ENCODE measurements at places on chromosomes 4 and X. TPM values are rescaled to one million over a fixed set of nuclear protein-coding genes. Genes with fewer than 3 reads are reported as not detected.

DNA sequence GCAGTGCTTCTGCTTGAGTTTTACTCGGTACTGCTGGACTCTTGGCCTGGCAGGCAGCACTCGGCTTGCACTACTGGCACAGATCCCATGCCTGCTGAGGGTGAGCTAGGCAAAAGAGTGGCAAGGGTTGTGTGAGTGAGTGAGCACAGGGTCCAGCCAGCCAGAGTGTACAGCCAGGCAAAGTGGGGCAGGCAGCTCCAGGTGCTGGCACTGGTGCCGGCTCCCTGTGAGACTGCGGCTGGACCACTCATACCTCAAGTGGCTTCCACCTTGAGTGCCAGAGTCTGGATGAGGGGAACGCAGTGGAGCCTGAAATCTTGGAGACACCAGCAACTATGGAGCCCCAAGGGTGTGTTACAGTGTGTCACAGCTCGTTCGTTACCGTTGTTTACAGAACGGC lies 1451.9 kb upstream of the AGA start:
- no peak overlapping the region for H3K4me3 ChIP-seq
- H3K27ac ChIP-seq, result no peak overlapping the region
- no peak for DNase-seq
- no peaks in the 10 kb centered on the region for H3K36me3 ChIP-seq

MAP7D2 gene
- total RNA-seq, result 0.09 TPM

- no peaks in the 10 kb centered on the region for H3K36me3 ChIP-seq
- DNase-seq, result no peak
- no peaks in the 10 kb centered on the region for H3K27me3 ChIP-seq
- H3K4me3 ChIP-seq, result no peak overlapping the region
- no peaks in the 10 kb centered on the region for H3K4me1 ChIP-seq
- H3K27ac ChIP-seq, result no peak overlapping the region
Observed at GRCh38 chr4:187840814-187841213, 154.8 kb upstream of the ZFP42 start.

DNA sequence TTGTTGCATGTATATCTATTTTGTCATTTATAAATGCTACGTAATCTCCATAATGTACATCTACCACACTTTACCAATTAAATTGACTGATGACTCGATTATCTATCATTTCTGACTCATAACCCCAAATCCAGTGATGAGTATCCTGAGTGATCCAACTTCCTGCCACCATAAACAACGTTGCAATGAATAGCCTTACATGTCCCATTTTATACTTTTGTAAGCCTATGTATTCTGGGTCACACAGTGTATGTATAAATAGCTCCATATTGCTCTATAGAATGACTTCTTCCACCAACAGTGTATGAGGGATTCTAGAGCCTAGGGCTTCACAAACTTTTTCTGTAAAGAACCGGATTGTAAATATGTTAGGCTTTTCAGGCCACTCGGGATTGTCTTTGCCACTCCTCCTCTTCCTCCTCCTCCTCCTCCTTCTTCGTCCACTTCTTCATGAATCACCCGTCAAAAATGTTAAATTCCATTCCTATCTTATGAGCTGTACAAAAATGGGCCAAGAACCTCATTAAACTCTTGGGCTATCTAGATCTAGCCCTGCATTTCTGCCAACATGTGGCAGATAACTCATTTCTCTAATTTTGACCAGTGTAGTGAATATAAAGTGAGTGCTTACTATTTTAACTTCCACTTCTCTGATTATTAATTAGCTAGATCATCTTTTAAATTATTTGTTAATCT lies 672.2 kb upstream of the AMOT start:
- no peak for DNase-seq
- no peaks in the 10 kb centered on the region for H3K4me1 ChIP-seq
- H3K4me3 ChIP-seq, result no peak overlapping the region
- no peaks in the 10 kb centered on the region for H3K27me3 ChIP-seq
- H3K27ac ChIP-seq, result no peak overlapping the region

JCHAIN gene
- 1.6 TPM for total RNA-seq

- H3K27me3 ChIP-seq, result no peaks in the 10 kb centered on the region
- no peak for DNase-seq
- H3K4me1 ChIP-seq, result peaks cover 7% of the 10 kb centered on the region
Observed at GRCh38 chr4:101229116-101229515, 118.2 kb downstream of the PPP3CA start.

NR0B1 gene
- total RNA-seq, result not detected

TRPC5OS gene
- not detected for total RNA-seq

DNA sequence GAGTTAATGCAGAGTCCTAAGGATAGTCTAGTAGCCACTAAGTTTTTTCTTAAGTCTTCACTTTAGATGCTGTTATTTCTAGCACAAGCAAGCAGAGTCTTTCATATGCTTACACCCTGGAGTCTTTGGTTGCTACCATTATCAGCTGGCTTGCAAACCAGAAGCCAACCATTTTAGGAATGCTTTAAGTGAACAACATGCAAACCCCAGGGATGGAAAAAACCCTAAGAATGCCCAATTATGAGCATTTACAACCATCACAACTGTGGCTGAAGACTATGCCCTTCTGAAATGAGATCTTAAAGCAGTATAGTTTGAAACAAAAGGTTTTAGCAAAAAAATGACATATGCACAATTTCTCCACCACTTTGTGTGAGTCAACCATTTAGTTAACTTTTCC lies 6.6 kb downstream of the MID1IP1 start:
- H3K27ac ChIP-seq, result no peak overlapping the region
- DNase-seq, result no peak
- H3K36me3 ChIP-seq, result no peaks in the 10 kb centered on the region
- peaks cover 17% of the 10 kb centered on the region for H3K4me1 ChIP-seq

NPY1R gene
- total RNA-seq, result not detected

DNA sequence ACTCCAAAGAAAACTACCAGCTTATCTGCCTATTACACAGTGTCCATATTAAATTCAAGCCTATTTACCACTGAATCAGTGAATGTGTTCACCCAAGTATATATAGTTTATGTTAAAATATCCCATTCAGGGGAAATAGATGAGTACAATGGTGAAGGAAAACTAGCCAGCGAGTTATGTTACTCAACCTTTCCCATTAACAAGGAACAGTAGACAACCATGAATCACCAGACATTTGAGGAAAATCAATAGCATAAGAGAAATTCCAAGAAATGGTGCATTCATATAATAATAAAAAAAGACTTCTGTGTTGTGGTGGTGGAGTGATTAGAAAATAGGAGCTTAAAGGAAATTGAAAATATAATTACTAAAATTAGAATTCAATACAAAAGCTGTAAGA lies 21.3 kb downstream of the IQCM start:
- H3K4me1 ChIP-seq, result no peaks in the 10 kb centered on the region
- H3K27ac ChIP-seq, result no peak overlapping the region
- H3K36me3 ChIP-seq, result no peaks in the 10 kb centered on the region
- DNase-seq, result no peak

DNA sequence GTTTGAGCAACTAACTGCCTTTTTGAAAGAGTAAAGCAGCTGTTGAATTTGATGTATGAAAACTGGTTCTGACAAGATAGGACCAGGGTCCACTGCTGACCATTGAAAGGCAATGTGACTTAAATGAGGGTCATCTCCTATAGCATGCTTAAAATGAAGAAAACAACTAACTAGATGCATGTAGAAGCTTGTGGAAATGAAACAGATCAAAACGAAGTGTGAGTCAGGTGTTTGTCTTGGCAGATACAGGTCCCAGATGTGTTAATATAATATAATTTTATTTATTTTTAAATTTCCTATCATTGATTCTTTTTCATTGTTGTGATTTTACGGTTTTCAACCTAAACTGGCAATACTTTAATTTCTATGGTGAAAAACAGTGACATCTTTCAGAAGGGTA lies 83.6 kb downstream of the ATOH1 start:
- no peaks in the 10 kb centered on the region for H3K4me1 ChIP-seq
- no peak overlapping the region for H3K4me3 ChIP-seq
- no peaks in the 10 kb centered on the region for H3K36me3 ChIP-seq
- no peak overlapping the region for H3K27ac ChIP-seq
- H3K27me3 ChIP-seq, result no peaks in the 10 kb centered on the region
- no peak for DNase-seq

GRCh38 chr4:94722748-94723147 lies 35.0 kb upstream of the BMPR1B start:
- no peaks in the 10 kb centered on the region for H3K27me3 ChIP-seq
- H3K27ac ChIP-seq, result no peak overlapping the region
- no peaks in the 10 kb centered on the region for H3K36me3 ChIP-seq

DNA sequence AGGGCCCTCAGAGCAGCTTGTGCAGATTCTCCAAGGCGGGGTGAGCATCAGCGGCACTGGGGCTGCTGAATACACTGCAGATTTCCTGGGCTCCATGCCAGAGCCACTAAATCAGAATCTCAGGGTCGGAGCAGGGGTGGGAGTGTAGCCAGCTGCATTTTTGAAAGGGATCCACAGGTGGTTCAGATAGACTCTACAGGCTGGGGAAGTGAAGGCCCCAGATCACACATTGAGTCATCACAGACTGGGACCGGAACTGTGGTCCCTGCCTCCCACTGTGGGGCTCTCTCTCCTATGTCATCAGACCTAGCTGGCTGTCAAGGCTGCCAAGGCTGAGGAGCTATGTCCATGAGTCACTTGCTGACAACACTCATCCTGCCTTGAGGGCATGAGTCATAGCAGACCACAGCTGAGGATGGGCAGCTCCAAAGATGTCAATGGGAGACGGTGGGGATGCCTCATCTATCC lies 162.3 kb upstream of the MAMLD1 start:
- H3K36me3 ChIP-seq, result no peaks in the 10 kb centered on the region
- peak; percentile 6 for DNase-seq
- H3K27ac ChIP-seq, result no peak overlapping the region
- no peak overlapping the region for H3K4me3 ChIP-seq
- no peaks in the 10 kb centered on the region for H3K4me1 ChIP-seq

- H3K27ac ChIP-seq, result no peak overlapping the region
- H3K4me3 ChIP-seq, result no peak overlapping the region
- no peaks in the 10 kb centered on the region for H3K27me3 ChIP-seq
- peaks cover 4% of the 10 kb centered on the region for H3K4me1 ChIP-seq
Observed at GRCh38 chr4:10730590-10730989, 46.0 kb upstream of the CLNK start.

GRCh38 chrX:80799584-80799983 lies 10.1 kb downstream of the BRWD3 start:
- no peak for DNase-seq
- no peaks in the 10 kb centered on the region for H3K4me1 ChIP-seq
- H3K27ac ChIP-seq, result no peak overlapping the region
- no peaks in the 10 kb centered on the region for H3K27me3 ChIP-seq

TMEM47 gene
- total RNA-seq, result not detected

DNA sequence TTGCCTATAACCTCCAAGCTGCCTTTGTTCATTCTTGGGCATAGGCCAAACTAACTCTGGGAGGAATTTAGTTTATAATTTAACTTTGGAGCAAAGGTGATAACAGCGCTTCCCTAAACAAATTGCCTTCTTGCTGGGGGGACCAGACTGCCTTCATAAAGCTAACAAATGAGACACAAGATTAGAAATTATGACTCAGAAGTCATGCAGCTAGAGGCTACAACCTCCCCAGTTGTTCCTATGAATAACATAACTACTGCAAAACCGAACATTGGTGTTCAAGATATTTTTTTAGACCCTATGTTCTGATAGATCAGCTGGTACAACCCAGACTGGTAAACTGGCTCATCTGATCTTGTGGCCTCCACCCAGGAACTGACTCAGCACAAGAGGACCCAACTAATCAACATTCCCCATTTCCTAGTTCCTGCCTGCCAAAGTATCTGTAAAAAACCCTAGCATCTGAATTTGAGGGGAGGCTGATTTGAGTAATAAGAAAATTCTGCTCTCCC lies 22.0 kb upstream of the TMPRSS11B start:
- no peak overlapping the region for H3K27ac ChIP-seq
- H3K4me3 ChIP-seq, result no peak overlapping the region
- DNase-seq, result no peak
- peaks cover 20% of the 10 kb centered on the region for H3K4me1 ChIP-seq
- H3K36me3 ChIP-seq, result no peaks in the 10 kb centered on the region

- H3K4me3 ChIP-seq, result no peak overlapping the region
- no peak overlapping the region for H3K27ac ChIP-seq
- no peaks in the 10 kb centered on the region for H3K27me3 ChIP-seq
- H3K36me3 ChIP-seq, result no peaks in the 10 kb centered on the region
- H3K4me1 ChIP-seq, result no peaks in the 10 kb centered on the region
Observed at GRCh38 chrX:6464726-6465125, 70.2 kb downstream of the VCX3A start.

MAGEA12 gene
- total RNA-seq, result not detected

CCDC120 gene
- total RNA-seq, result 12.5 TPM

NXF2B gene
- total RNA-seq, result not detected

- H3K36me3 ChIP-seq, result no peaks in the 10 kb centered on the region
- H3K4me1 ChIP-seq, result peaks cover 28% of the 10 kb centered on the region
- H3K27me3 ChIP-seq, result no peaks in the 10 kb centered on the region
- H3K4me3 ChIP-seq, result peak overlapping the region; percentile 80
Observed at GRCh38 chr4:76212851-76213414, 691 bp downstream of the SCARB2 start.

GRCh38 chrX:78092296-78092695 lies 11.8 kb upstream of the PGK1 start:
- no peak for DNase-seq
- H3K27me3 ChIP-seq, result no peaks in the 10 kb centered on the region
- H3K36me3 ChIP-seq, result no peaks in the 10 kb centered on the region
- no peak overlapping the region for H3K4me3 ChIP-seq
- H3K27ac ChIP-seq, result no peak overlapping the region
- peaks cover 7% of the 10 kb centered on the region for H3K4me1 ChIP-seq

RIBC1 gene
- total RNA-seq, result 1.1 TPM

PDE6B gene
- total RNA-seq, result 18.8 TPM

DNA sequence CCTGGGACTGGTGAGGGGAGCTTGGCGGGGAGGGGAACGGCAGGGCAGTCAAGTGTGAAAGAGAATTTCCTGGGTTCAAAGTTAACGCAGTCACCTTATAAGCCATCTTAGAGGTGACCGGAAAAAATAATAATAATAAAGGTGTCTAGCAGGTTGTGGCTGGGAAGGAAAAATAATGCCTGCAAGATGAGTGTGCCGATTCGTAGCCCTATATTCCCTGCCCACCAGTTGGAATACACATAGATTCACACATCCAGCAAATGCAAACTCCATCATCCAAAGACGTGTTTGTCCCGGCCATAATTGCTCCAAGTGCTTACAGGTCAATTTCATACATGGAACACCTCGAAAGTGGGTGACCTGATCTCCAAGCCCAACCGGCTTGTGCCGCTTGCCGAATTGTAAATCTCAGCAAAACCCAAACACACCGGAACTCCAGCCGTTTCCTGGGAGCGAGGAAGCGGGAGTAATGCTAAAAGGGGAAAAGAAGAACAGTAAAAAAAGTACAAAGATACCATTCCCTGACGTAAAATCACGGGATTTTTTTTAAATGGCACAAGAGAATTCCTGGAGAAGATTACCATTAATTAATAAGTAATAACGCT lies 1.3 kb upstream of the FAT1 start:
- H3K27me3 ChIP-seq, result peaks cover 38% of the 10 kb centered on the region
- no peak for DNase-seq
- no peaks in the 10 kb centered on the region for H3K36me3 ChIP-seq
- H3K4me1 ChIP-seq, result no peaks in the 10 kb centered on the region
- H3K4me3 ChIP-seq, result no peak overlapping the region

All from natural killer cell (primary cell).